ENCODE measurements at places on chromosomes 7 and 10.

DNA sequence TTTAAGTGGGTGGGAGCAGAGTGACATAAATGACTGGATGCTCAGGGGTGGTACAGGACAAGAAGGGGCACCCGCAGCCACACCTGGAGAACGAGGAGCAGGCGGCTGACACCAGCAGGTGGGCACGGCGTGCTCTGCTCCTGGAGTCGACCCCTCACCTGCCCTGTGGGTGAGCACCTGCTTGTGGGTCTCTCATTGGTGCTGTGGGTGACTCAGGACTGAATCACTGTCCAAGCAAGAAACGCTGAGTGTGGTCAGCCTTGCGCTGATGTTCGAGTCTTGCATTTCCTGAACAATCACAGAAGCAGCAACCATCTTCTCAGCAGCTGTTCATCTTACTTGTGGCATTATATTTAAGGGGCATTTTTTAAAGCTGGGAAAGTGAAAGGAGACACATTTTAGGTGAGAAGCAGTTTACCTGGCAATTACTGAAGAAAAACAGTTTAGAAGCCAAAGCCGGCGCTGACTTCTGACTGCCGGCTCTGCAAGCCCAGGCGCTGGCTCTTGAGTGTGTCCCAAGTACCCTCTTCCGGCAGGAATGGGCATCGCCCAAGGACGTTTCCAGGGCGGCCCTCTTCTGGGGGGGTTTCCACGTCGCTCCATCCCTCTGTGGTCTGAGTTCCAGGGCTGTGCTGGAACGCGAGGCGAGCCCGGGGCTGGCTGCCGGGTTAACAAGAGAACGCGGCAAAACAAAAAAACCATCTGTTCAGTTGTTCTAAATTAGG lies 145.2 kb upstream of the PFKP start:
- DNase-seq: no peak

GRCh38 chr7:41459183-41459582 lies 243.7 kb downstream of the INHBA start:
- no peak for DNase-seq

- no peak for DNase-seq
Observed at GRCh38 chr7:117176206-117176605, 146.7 kb downstream of the WNT2 start.

DNA sequence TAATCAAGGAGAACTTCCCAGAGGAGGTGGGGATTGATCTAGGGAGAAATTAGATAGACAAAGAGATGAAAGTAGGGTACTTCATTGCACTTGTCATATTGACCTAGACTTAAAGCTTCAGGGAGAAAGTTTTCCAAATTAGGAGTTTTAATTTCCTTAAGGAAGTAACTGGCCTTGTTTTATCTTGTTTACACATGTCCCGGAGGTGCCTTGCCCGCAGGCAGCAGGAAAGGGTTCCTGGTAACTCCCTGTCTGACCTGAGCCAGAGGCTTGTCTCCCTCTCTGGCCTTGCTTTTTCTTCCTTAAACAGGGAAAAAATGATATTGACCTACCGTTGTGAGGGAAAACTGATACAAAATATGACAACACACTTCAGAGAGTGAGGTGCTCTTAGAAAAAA lies 181.6 kb downstream of the EVX1 start:
- DNase-seq: no peak

GRCh38 chr10:58731276-58731675 lies 218.6 kb downstream of the BICC1 start:
- no peak for DNase-seq

DNA sequence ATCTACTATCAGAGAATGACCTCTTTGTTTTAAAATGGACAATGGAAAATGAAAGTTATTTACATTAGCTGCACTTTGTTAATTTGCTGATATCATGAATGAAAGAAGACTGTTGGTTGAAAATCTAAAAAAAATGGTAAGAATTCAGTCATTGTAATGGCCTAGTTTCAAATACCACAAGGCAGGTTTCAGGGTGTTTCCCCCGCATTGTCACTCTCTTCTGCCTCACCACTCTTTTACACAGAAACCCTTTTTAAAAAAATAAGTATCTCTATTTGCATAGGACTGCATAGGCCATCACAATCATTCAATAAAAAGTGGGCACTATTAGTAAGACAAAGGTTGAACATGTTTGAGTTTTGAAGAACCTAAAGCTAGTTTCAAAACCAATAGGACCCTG lies 737.1 kb downstream of the INHBA start:
- no peak for DNase-seq

DNA sequence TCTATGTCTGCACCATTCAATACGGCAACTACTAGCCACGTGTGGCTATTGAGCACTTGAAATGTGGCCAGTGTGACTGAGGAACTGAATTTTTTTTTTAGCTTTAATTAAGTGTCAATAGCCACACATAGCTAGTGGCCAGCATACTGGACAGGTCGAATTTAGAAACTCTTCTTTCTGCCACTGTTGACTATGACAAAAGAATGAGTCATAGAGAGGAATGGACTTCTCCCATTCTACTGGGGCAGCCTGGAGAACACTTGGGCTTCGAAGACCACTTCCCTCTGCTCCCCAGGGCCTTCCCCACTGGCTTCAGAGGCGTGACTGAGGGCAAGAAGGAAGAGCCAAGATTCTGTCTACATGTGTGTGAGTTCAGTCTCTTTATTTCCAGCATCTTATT lies 137.5 kb downstream of the SNX10 start:
- no peak for DNase-seq

- DNase-seq: no peak
Observed at GRCh38 chr7:112282476-112283188, 76.1 kb downstream of the ZNF277 start.

- no peak for DNase-seq
Observed at GRCh38 chr7:8443576-8444467, 10.4 kb downstream of the NXPH1 start.

GRCh38 chr7:145252031-145252430 lies 416.2 kb upstream of the TPK1 start:
- no peak for DNase-seq

DNA sequence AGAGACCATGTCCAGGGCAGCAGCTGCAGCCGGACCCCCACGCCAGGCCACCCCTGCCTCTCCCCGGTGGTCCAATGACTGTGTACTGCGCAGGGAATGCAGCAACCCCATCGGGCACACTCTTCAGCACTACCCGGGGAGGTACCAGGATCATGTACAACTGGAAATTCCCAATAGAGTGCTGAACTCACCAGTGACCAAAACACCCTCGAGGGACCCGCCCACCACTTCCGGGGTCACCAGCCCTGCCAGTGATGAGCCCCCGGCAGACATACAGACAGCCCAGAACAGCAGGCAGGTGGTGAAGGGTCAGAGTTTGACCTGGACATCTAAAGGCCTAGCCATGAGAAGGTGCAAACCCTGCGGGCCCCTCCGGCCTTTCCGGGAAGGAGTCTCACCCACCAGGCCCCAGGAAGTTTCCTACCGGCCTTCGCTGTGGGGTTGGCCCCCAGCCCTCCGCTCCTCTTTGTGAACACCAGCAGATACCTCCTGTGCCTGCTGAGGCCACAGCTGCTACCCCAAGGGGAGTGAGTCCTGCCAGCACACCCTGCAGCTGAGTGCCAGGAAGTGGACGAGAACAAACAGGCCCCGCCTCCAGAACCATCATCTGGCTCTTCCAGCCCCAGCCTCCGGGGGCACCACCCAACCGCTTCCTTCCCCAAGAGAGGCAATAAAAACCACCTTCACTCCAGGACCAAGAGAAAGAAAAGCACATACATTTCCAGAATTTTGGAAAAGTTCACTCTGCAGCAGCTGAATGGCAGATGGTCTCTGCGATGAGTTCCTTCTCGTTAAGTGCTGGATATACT lies 5.0 kb upstream of the ANKRD61 start:
- DNase-seq: no peak

DNA sequence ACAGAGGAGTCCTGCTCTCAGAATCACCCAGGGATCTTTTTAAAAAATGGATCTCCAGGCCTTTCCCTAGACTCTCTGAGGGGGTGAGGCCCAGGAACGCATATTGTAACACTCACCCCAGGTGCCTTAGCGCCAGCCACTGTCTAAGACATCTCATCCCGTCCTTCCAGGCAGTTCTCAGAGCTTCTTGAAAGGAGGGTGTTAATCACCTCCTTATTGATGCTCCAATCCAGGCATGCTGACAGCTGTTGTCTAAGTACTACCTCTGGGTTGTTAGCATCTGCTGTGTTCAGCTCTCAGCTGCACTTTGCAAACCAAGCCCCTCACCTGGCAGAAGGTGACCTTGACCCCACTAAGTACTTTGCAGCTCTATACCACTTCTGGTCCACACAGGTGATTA lies 36.0 kb downstream of the KIAA1549 start:
- peak; percentile 51 for DNase-seq

GRCh38 chr10:60433684-60434083 lies 44.0 kb upstream of the ANK3 start:
- DNase-seq: no peak

Data from D721Med (cell line).